Pons (tissue), 1 donor: ENCODE measurements at places on chromosomes 4 and X.

DNA sequence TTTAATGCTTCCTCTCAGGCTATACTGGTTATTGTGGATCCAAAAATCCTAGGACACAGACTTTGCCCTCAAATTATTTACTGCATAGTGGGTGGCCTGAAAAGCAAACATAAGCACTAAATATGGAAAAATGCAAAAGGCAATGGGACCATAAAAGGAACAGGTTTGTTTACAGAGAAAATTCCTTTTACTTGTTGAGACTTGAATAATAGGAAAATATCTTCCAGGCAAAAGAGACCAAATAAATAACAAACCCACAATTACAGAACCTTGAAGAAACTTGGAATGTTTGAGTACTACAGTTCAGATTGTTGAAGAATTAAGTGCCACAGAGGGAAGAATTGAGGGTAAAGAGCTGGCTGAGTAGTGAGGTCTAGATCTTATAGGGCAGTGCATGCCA lies 711.0 kb downstream of the C4orf33 start:
- no peak for DNase-seq

GRCh38 chrX:69033936-69034335 lies 131.3 kb downstream of the PJA1 start:
- no peak for DNase-seq

GRCh38 chr4:139525414-139525813 lies 30.6 kb downstream of the SETD7 start:
- no peak for DNase-seq

DNA sequence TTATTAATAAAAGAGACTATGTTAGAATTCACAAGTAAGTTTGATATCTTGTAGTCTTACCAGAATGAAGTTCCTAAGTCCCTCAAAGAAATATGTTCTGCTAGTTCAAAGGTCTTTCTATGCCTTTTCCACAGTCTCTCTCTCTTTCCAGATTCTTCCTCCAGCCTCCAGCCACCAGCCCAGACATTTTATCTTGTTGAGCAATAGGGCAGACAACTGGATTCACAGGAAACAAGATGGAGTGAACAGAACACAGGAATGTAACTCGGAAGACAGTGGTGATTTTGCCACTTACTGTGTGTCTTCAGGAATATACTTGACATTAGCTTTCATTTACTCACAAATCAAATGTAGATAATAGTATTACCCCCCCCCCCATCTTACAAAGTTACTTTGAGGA lies 17.1 kb upstream of the CPEB2 start:
- DNase-seq: no peak

DNA sequence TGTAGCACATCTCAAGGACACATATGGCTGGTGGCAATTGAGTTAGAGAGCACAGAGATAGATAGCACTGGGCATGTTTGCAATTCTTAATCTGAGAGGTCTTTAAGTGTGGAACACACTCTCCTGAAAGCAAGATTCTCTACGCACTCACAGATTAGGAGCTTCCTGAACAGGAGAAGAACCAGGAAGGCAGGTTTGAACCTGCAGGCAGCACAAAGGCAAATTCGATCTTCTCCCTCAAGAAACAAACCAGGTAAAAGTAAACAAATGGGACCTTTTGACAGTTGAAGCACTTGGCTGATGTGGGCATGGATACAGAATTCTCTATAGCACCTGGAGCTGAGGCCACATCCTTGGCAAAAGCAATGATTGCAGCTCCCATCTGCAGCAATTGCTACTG lies 24.3 kb downstream of the HS3ST1 start:
- no peak for DNase-seq

- no peak for DNase-seq
Observed at GRCh38 chr4:1077711-1078477, 35.5 kb downstream of the RNF212 start.

DNA sequence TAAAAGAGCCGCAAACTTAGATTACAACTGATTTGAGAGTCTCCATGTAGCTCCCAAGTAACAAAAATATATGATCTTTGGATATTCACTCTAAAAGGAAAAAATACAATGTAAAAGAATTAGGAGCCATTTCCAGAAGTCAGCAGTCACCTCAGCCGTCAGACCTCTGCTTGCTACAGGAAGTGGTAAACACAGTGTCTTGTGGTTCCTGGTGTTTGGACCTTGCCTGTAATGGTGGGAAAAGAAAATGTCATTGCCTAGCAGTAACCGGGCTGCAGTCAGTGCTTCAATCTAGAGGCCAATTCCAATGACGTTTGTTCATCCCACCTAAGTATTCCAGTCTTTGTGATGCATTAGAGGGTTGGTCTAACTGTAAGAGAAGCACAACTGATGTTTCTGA lies 28.9 kb upstream of the SMIM31 start:
- DNase-seq: no peak

GRCh38 chr4:153297116-153297515 lies 47.4 kb upstream of the MND1 start:
- no peak for DNase-seq

GRCh38 chr4:6362896-6363295 lies 93.2 kb downstream of the WFS1 start:
- DNase-seq: no peak

GRCh38 chr4:175087145-175087544 lies 169.0 kb downstream of the ADAM29 start:
- no peak for DNase-seq

DNA sequence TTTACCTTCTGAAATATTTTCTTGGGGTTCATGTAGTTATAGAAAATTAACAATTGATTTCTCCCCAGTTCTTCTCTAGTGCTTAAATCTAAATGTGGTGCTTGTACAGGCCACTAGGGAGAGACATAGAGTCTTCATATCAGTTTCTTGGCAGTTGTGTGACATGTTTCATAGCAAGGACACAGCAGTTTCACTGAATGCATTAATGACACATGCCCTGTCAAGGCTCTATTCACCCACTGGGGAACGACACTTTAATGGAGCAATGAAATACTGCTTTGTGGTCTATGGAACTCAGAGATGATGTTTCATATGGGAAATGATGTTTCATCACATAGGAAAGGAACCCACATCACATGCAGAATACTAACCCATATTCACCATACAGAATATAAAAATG lies 2.8 kb downstream of the VEGFC start:
- DNase-seq: peak; percentile 56

DNA sequence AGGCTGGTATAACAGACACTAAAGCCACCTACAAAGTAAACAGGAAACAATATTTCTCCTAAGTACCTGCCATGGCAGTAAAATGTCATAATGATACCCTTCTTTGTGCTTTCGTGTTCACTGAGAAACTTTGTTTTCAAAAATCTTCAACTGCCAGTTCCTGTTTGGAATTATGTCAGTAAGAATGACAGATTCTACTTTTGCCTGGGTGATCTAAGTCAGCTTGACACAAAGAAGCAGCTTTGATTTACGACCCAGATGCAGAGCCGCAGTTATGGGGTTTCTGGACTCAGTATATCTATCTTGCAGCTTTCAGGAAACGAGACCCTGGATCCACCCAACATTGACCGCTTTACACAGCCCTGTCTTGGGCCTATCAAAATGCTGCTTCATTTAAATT lies 71.2 kb downstream of the SNX25 start:
- no peak for DNase-seq

DNA sequence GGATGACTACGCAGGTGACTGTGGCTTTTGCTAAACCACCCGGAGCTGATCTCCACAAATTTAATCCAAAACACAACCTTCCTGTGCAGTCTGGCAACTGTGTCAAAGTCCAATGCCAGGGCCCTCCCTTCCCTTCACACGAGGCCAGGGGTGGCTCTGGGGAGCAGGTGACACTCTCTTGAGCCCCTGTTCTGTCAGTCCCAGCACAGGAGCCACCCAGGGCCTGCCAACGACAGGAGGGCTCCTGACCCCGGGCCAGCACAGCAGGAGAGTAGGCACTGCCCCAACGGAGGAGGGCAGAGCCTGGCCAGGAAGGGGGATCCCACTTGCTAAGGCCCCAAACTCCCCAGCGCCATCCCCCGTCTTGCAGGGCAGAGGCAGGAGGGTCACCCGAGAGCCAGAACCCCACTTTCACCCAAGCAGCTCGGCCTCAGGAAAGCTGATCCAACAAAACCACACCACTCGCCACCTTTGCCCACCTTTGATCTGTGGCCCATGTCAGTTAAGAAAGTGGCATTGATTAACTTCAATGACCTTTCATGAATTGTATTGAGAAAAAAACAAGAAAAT lies 44.7 kb downstream of the FAM53A start:
- DNase-seq: no peak

DNA sequence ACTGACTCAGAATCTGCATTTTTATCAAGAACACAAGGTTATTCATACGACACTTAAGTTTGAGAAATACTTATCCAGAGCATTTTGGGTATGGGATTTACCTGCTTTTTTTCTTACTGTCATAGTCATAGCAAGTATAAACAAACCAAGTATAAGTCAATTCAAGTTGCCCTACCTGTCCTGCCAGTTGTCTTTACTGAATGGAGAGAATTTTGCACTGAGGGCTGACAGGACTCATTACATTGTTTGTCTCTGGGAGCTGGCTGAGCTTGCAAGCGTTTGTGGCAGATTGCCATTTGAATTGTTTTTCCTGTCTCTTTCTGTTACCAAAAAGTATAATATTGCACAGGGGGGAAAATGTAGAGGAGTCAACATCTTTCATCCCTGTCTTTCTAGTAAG lies 278.9 kb upstream of the MAGEC2 start:
- DNase-seq: no peak

GRCh38 chr4:155007660-155008176 lies 200.7 kb upstream of the NPY2R start:
- no peak for DNase-seq

DNA sequence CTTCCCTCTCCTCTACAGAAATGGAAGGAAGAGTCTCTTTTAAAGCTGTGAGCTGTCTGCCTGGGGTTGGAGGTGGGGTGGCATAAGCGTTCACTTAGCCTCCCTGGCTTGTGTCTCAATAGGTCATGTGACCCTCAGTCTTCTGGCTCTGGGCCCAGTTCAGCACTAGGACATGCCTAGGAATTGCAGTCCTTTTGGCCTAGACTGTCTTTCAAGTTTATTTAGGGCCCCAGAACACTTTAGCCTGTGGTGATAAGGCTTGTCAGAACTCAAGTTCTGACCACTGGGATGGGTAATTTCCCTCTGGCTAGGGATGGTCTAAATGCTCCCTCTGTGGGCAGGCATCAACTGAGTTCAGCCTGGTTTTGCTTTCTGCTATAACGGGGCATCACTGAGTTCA lies 34.3 kb upstream of the ARMCX4 start:
- no peak for DNase-seq

GRCh38 chr4:168652755-168653154 lies 155.9 kb downstream of the PALLD start:
- no peak for DNase-seq

GRCh38 chrX:53445977-53446376 lies 11.8 kb upstream of the HSD17B10 start:
- peak; percentile 24 for DNase-seq

- DNase-seq: peak; percentile 20
Observed at GRCh38 chrX:17529151-17529745, 154.2 kb downstream of the NHS start.

GRCh38 chrX:11789809-11790208 lies 31.8 kb downstream of the MSL3 start:
- no peak for DNase-seq

DNA sequence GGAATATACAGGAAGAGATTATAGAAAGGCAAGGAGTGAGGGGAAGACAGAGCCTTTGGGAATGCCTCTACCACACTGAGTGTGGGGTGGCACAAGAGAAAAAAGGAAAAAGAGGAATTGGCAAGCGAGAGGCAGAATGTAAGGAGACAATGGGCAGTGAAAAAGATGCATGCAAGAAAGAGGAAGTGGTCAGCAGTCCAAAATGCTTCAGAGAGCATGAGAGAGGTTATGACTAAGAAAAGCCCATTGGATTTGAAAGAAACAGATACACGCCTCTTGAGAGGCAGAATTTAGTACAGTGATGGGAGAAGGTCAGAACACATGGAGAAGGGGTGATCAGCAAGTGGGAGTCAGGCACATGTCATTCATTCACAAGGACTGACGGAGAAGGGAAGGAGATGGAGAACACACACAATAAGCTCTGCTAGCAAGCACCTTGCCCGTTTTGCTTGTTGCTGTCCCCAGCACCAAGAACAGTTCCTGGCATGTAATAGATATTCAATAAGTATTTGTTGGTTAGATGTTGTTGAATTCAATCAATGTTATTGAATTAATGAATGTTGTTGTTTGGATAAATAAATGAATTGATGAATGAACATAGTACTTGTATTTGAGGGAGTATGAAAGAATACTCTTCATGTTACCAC lies 6.3 kb downstream of the DCHS2 start:
- peak; percentile 35 for DNase-seq

DNA sequence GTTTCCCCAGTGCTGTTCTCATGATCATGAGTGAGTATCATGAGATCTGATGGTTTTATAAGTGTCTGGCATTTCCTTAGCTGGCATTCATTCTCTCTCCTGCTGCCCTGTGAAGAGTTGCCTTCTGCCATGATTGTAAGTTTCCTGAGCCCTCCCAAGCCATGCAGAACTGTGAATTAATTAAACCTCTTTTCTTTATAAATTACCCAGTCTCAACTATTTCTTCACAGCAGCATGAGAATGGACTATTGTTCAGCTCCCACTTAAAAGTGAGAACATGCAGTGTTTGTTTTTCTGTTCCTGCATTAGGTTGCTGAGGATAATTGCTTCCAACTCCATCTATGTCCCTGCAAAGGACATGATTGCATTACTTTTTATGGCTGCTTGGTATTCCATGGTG lies 311.7 kb upstream of the CTSO start:
- no peak for DNase-seq

DNA sequence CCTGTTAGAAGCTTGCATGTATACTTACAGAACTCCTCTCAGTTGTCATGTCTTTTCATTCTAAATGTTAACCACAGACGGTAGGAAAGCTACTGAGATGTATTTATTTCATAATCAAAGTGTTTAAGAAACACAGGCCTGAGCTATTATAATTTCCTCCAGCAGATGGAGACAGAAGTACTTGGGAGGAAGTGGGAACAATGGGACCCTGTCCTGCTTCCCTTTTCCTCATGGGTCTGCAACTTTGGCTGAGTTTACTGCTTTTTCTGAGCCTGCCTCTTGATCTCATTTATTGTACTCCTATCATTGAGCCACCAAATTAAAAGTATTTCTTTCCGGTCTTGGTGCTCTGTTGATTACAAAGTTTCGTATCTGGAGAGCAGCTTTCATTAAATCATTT lies 67.7 kb upstream of the SPANXN2 start:
- no peak for DNase-seq

DNA sequence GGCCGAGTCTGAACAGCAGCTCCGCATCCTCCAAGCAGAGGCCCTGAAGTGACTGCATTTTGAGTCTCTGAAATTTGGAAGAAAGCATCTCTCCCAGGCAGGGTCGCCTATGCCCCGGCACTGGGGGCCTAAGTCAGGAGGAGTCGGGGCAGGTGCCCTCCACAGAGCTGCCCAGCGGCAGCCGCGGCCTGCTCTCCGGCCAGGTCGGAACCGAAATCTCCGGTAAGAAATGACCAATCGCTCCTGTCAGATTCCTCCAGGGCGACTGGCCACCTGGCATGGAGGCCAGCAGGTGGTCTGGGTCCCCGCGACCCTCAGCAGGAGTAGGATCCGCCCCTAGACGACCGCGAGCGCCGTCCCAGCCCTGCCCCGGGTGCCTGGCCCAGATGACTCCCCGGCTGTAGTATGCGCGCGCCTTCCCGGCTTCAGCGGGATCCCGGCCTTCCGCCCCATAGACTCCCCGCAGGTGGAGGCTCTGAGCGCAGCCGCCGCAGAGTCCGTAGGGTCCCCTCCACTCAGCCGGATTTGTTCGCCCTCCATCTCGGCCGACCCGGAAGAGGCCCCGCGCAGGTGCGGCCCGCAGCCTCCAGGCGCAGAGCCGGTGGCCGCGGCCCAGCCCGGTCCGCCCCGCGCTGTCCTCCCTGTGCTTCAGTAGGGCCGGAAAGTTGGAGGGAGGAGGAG lies 1.5 kb downstream of the NKX1-1 start:
- DNase-seq: no peak

- DNase-seq: peak; percentile 43
Observed at GRCh38 chr4:76485450-76485849, 50.4 kb downstream of the SHROOM3 start.
